Stimulated activated CD4-positive, alpha-beta T cell treated with anti-CD3 and anti-CD28 coated beads, TNF-alpha, amount 100 ng/mL, for 4 hours (primary cell): ENCODE measurements at places on chromosomes 5 and 9.

DNA sequence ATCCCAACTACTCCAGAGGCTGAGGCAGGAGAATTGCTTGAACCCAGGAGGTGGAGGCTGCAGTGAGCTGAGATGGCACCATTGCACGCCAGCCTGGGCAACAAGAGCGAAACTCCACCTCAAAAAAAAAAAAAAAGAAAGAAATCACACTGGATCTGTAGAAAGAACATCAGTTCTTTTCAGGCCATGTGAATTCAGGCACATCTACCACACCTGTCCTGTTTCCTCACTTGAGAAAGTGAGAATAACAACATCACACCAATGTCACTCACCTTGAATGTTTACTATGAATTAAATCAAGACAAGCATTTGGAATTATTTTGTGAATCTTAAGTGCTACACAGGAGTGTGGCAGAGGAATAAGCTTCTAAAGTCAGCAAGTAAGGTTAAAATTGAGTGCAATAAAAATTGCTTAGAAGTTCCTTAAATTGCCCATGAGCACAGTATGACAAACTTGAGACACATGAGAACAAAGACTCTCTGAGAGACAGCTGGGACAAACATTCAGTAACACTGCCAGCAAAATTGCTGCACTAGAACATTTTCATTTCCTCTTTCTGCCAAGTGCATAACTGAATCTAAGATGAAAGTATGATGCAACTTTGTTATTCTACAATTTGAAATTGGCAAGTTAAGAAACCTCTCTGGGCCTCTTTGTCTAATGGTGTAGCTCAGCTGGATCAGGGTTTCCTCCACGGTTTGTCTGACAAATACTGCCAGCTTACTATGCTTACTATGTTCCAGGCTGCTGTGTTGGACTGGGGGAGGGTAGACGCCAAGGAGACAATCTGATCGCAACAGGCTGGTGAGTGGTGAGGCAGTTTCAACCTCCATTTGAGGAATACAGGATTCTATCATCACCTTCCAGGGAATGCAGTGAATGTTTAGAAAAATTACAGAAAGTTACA is 1.9 kb upstream of the RIC1 start:
- no peak for DNase-seq

- no peak for DNase-seq
These were observed 110.2 kb upstream of the MYO10 start for GRCh38 chr5:17046320-17046719.

DNA sequence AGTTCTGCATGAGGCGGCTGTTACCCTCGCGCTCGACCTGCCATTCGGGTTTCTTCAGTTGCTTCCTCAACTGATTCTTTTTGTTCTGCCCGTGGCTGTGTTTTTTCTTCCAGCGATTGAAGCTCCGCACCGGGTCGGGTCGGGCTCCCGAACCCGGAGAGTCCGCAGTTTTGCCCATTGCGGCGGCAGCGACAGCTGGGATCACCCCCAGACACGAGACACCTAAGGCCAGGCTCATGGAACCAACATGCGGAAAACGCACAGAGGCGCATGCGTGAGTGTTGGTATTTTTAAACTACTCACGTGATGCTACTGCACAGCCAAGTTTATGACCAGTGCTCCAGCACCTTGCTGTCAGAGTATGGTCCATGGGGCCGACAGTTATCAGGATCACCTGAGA is 100.0 kb downstream of the SPATA31D1 start:
- DNase-seq = no peak

- DNase-seq = no peak
These were observed 36.8 kb downstream of the PHF2 start for GRCh38 chr9:93613174-93613573.

- DNase-seq = no peak
These were observed 49.5 kb downstream of the CWC27 start for GRCh38 chr5:64818245-64818644.

DNA sequence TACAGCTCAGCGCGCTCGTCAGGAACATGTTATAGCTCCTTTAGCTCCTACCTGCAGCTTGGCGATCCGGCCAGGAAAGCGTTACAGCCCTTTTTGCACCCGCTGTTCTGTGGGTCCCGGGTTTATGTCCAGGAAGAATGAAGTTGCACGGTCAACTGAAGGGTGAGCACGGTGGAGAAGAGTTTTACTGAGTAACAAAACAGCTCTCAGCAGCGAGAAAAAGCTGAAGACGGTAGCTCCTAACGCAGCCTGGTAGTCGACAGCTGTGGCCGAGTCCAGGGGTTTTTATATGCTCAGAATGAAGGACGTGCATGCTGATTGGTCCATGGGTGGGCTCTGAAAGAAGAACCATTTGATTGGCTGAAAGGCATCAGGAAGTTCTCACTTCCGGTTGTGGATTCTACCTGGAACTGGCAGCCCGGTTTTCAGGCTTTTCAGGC is 1830.1 kb upstream of the NUDT12 start:
- no peak for DNase-seq

DNA sequence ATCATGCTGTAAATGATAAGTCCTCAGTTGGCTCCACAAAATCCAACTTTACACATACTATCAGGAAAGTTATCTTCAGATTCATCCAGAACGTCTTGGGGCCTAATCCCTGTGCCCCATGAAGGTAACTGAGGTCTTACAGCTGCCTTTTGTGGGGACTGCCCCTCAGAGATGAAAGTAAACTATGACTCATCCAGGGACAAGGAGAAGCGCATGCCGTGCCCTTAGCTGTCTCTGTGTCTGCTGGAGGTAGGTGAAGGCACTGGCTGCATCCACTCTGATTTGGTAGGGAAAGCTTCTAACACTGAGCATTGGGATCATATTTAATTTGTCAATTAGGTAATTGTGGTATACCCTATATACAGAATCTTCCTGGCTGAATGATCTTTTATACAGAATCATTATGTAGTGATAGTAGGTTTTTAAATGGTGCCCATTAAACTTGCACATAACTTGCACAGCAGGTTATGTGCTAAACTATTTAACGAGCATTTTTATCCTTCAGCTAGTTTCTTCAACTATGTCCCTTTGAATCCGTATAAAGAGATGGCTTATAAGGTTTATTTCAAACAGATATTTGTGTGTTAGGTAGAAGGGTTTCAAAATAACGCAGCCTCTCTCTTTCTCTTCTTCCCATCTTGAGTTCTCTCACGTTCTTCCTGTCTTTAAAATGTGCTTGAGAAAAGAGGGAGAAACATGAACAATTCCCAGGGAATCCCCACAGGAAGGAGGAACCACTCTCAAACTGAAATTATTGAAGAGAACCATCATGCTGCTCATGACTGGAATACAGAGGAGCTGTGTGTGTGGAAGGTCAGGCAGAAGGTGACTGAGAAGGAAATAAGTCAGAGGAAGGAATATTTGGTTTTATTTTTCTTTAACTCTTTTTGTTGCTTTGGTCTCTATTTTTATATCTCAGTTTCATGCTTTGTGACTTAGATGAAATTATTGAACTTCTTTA is 250.9 kb downstream of the CD180 start:
- no peak for DNase-seq

DNA sequence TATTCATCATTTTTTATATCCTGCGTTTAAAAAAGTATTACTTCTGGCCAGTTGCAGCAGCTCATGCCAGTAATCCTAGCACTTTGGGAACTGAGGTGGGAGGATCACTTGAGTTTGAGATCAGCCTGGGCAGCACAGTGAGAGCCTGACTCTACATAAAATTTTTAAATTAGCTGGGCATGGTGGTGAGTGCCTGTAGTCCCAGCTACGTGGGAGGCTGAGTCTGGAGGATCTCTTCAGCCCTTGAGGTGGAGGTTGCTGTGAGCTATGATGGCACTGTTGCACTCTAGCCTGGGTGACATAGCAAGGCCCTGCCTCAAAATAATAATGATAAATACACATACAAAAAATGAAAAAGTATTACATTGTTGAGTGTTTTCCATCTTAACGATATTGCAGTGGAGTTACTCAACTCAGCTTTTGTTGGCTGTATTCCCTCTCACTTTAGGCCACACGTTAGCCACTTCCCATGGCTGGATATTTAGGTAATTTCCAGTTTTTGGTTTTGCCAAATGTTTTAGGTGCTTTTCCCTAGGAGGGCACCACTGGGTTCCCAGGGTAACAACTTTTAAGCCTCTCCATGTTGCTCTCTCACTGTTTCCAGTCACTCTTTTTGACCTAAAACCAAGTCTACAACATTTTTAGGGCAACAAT is 20.6 kb downstream of the SHB start:
- no peak for DNase-seq

DNA sequence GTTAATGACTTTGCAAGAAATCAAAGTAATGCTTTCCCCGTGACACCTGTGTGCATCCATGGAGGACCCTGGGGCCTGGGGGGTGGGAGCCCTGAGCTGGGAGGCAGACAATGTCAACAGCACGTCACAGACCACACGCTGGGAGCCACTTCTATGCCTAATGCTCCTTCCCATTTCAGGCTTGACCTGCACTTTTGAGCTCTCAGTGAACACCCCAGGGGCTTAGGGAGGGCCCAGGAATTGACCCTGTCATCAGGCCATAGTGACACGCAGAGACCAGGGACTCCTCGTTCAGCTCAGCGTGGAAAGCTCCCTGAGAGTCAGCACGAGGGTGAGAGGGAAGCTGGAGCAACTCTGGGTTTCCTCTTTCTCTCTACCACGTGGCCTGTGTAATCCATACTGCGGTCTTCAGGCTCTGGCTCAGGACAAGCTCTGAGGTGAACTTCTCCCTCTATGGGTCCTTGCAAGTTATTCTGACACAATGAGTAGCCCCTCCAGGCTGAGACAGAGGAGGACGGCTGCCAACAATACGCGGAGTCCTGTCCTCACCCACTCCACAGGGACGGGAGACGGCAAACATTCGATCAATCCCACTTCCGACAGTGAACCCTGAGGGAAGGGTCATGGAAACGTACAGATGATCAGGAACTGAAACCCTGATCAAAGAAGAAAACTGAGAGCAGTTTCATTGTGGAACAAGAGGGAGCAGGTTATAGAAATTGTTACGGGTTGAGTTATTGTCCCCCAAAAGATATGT is 130.8 kb upstream of the IRX4 start:
- no peak for DNase-seq

GRCh38 chr9:127561491-127562278 is 50.4 kb upstream of the STXBP1 start:
- no peak for DNase-seq

- no peak for DNase-seq
These were observed 50.6 kb upstream of the UBTD2 start for GRCh38 chr5:172334196-172334595.

GRCh38 chr5:132470596-132470995 is 20.0 kb downstream of the IRF1 start:
- no peak for DNase-seq

- DNase-seq = no peak
These were observed 60.1 kb upstream of the CLINT1 start for GRCh38 chr5:157918811-157919742.

GRCh38 chr5:17846496-17846895 is 212.2 kb downstream of the TAF11L14 start:
- DNase-seq = no peak

- DNase-seq = peak; percentile 18
These were observed 232.6 kb downstream of the MAST4 start for GRCh38 chr5:66828548-66829357.

DNA sequence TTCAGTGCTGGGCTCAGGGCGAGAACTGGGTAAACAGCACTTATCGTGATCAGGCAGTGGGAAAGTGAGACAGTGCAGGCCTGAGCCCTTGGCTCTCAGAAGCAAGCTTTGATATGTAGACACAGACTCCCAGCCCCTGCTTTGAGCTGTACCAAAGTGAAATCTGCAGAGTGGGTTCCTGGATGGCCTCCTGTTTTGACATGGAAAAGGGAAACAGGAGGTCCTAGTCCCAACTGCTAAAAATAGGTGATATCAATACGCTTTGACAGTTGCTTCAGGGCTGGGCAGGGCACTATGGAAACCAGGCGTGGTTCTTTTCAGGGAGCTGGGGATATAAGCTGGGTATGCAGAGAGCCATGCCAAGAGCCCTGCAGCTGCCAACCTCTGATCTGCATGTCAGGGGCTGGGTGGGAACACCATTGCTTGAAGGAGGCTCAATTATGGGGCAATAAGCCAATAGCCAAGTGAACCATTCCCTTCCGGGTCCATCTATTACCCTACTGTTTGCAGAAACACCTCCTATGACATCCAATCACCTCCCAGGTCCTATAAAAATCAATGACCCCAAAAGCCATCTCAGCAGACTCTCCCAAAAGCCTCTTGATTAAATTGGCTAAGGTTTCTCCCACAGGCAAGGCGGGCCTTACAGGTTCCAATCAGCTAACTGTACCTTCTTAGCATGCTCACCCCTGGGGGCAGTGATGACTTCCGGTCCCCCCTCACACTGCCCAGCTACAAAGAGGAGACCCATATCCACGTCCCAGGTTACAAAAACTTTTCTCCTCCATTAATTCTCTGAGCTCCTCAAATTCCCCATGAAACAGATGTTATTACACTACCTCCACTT is 45.8 kb downstream of the EPB41L4B start:
- no peak for DNase-seq

DNA sequence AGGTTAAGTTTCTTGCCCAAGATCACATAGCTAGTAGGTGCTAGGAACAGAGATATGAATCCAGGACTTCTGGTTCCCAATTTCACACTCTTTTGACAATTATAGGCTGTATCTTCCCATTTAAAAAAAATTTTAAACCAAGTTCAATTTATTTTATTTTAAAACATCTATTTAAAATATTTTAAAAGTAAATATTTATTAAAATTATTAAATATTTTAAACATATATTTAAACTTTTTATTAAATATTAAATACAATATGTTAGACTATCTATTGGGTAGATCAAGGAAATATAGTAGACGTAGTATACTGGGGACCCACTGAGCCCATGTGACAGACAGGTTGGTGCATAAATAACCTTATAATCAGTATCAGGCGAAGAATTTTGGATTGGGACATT is 54.8 kb downstream of the GLRA1 start:
- no peak for DNase-seq

GRCh38 chr9:32331240-32331639 is 53.2 kb upstream of the ACO1 start:
- no peak for DNase-seq

- DNase-seq = peak; percentile 34
These were observed 9.6 kb downstream of the PCYOX1L start for GRCh38 chr5:149367249-149367971.

DNA sequence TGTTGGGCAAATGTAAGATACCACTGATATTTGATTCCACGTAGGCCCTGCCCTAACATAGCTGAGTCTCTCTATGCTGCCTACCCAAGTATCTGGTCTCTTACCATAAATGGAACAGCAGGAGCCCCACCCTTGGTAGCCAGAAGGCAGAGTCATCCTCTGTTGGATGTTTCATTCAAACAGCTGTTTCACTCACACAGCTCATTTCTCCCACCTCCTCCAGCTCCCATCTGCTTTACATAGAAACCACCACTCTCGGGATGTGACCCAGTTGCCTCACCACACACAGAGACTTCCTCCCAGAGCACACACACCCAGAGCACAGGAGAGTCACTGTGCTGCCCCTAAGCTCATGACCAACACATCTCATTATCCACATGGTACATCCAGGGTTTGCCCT is 165.3 kb downstream of the TMEM167A start:
- no peak for DNase-seq

DNA sequence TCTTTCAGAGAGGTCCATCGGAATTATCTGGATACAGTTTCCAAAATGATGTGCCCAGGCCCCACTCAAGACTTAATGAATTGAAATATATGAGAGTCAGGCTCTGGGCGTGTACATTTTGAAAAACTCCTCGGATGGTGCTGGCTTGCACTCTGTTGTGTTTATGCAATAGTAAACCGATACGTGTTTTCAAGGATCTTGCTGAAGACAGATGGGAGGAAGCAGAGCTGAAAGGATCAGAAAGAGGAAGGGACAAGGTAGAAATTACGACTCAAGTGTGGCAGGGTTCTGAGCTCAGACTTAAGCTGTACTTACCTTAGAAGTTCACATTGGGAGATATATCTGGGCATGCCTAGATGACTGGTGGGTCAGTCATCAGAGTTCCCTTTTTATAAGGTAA is 13.7 kb upstream of the STOM start:
- DNase-seq = no peak

GRCh38 chr9:96156171-96156974 is 145.6 kb downstream of the HSD17B3 start:
- DNase-seq = no peak
